ENCODE measurements at places on chromosomes 3 and 15.
A peak's percentile ranks its signal among the peaks of the same experiment; 100 is the strongest.

GRCh38 chr3:113847247-113847646 lies 8.7 kb downstream of the GRAMD1C start:
- no peak for DNase-seq

GRCh38 chr3:197371591-197372046 lies 73.2 kb upstream of the DLG1 start:
- DNase-seq, result no peak

DNA sequence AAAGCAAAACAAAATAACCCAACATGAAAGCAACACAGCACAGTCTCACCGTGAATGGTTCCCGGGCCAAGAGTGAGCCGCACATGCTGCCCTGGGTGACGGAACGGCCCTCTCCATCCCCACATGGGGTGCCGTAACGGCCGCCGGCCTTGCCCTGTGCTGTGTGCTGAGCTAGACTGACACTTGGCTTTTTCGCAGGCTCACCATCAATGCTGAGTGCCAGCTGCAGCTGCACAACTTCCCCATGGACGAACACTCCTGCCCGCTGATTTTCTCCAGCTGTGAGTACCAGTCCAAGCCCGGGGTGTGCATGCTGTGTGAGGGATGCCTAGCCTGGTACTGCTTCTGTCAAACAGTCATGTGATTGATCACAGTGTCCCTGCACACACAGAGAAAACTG lies 357.6 kb downstream of the GABRG3 start:
- no peak for DNase-seq

GRCh38 chr3:67325231-67325630 lies 327.1 kb downstream of the KBTBD8 start:
- no peak for DNase-seq

- no peak for DNase-seq
Observed at GRCh38 chr3:71026634-71027578, 556.6 kb downstream of the FOXP1 start.

DNA sequence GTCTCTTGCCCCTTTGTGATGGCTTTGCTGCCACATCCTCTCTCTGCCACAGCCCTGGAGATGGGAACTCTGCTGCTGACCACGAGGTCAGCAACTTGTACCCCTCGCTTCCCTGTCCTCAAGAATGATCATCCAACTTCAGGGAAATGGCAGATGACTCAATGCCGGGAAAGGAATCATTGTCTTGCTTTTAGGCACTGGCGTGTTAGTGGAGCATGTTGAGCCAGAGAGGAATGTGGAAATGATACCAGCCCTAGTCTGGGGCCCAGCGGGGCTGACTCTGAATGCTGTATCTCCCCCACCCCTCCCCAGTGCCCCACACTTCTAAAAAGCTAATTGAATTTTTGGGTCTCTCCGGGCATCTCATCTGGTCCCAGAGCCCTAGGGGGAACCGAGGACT lies 184.9 kb upstream of the BHLHE40 start:
- DNase-seq, result no peak

- DNase-seq, result no peak
Observed at GRCh38 chr3:118859950-118860349, 174.7 kb downstream of the IGSF11 start.

DNA sequence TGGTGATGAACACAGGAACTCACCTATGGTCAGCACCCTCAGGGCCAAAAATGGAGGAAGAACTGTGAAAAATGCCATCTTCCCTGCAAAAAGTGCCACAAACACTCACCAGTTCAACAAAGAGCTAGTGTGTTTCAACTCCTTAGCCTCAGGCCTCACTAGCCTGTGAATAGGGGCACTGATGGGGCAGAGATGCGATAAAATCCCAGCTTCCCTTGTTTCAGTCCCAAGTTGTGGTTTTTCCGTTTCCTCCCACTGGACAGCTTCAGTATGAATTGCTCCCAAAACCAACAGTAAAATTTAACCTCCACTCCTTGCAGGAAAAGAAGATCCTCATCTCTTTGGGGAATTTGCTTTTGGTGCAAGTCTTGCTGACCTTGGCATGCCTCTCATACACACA lies 117.4 kb upstream of the ADAMTS9 start:
- no peak for DNase-seq

DNA sequence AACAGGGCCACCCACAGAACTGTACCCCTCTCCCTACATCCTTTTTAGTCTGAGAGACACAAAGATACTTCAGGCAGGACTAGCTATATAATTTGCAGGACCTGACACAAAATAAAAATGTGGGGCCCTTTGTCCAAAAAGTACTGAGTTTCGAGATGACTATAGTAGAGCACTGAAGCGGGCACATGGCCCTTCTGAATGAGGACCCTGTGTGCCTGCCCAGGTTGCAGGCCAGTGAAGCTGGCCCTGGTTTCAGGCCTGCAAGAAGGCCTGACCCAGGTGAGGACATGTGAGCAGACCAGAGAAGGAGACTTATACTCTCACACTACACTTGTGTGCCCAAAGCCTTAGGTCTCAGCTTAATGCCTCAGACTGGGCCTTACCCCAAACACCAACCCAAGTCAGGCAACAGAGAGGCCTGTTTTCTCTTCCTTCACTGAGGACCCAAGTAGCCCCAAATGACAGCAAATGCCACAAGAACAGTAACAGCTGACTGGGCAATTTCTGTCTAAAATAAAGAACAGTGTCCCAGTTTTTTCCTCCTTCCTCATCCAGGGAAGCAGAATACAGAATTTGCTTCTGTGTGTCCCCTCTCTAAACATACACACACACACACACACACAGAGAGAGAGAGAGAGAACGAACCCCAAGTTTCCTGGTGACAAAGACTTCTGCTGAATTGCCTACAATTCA lies 100.9 kb upstream of the ARHGEF3 start:
- DNase-seq, result no peak

DNA sequence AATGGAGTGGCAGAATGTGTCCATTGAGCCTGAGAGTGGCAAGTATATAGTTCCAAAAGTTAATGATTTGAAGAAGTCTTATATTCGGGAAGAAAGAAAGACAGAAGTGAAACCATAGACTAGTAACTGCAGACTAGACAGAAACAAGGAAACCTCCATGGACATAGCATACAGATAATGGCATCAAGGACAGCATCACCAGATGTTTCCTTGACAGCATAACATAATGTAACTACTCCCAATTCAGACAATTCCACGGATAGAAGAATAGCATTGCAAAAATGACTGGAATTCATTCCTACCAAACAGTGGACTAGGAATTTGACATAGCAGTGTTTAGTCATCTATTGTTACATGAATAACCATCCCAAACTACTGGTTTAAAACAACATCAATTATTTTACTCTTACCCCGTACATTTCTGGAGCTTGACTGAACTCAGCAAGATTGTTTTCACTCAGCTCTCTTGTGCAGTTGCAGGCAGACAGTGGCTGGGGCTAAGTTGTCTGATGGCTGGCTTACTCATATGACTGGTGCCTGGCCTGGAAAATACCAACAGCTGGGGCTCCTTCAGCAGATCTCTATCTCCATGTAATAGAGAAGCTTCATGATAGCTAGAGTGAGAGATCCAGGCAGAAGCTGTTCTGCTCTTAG lies 109.7 kb upstream of the GADL1 start:
- DNase-seq, result no peak

- no peak for DNase-seq
Observed at GRCh38 chr3:134928819-134929218, 133.8 kb downstream of the EPHB1 start.

DNA sequence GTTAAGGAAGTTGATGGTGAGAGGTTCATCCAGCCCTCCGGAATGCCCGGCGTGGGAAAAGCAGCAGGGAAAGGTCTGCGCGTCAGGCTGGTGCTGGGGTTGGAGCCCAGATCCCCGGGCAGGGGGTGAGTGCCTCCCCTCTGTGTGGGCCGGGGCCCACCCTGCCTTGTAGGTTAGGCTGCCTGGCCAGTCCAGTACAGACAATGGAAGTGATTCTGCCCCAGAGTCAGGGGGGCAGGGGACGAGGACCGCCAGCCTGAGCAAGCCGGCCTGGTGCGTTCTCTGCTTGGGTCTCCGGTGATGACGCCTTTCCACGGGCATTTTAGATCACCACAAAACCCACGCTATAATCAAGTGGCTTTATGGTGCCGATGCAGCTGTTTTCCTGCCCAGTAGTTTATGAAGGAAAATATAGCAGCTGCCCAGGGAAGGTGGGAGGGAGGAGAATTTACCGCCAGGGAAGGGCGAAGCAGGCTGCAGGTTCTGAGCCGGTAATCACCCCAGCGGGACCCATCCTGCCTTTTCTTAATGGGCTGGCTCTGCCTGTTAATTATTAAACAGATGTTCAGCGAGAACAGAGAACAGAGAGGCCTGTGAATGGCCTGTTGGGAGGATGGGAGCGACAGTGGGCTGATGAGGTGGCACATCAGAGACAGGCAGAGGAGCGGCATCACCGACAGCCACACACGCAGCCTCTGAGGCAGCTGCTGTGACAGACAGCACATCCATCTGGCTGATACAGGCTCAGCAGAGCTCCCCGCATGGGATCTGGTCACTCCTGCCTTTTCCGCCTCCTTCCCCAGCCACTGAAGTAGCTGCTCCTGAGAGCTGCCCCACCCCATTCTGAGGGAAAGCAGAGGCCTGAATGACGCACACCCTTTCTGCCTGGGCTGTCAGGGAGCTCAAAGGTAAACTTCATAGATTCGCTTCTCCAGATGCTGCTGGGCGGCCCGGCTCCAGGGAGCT lies 35.2 kb downstream of the BDH1 start:
- no peak for DNase-seq

DNA sequence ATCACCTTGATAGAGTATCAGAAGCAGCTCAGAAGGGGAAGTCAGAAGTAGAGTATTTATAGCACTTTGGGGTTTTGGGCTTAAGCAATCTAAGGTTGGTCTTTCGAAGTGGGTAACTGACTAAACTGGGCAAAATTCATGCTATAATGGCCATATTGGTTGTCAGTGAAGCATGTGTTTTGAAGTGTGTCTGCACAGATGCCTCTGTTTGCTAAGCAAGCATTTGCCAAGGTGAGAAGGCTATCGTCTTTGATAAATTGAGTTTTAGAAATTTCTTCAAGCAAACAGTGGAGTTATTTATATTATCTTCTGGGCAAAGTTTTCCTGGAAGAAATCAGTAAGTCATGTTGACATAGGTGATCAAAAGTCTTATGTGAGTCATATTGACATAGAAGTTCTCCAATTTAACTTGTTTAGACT lies 412.8 kb upstream of the TGFBR2 start:
- no peak for DNase-seq

DNA sequence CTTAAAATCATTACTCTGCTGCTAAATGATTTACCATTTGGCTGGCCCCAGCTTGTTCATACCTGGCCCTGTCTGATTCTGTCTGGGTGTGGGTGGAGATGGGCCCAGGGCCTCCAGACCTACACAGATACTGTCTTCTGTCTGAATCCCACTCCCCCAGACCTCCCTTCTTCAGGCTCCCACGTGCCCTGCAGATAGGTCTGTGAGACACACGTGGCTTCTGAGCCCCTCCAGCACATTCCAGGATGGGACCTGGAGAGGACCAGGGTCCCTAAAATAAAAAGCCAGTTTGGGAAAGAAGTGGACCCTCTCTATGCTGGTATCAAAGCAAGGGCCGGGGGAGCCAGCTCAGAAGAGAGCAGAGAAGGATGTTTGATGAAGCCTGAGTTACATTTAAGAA lies 14.6 kb upstream of the CEMIP start:
- DNase-seq, result no peak

GRCh38 chr15:56824175-56824574 lies 90.9 kb upstream of the ZNF280D start:
- DNase-seq, result no peak

DNA sequence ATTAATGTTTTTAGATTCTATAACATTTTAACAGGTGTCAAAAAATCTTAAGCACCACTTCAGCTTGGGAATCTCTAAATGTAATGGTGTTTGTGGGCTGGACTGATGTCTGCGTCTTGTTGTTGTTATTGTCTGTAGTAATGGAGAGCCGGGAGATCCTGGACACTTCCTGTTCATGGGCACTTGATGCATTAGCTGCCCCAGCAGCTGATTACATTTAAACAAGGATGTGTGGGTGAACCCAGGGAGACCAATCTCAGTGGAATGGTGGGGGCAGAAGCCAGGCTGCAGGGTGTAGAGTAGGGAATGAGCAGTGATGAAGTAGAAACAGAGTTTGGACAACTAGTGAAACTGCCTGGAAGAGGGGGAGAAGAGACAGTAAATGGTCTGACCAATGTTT lies 7.8 kb downstream of the CCR5AS start:
- no peak for DNase-seq

DNA sequence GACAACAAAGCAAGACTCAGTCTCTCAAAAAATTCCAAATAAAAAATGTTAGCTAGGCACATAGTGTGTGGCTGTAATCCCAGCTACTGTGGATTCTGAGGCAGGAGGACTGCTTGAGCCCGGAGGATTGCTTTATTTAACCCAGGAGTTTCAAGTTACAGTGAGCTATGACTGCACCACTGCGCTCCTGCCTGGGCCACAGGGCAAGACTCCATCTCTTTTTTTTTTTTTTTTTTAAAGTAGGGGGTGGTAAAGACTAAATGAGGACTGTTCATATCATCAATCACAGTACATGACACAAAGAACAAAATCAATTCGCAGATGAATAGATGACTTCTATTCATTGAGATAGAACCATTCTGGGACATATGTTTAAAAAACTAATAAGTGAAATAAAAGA lies 48.1 kb downstream of the ACAP2 start:
- DNase-seq, result no peak

DNA sequence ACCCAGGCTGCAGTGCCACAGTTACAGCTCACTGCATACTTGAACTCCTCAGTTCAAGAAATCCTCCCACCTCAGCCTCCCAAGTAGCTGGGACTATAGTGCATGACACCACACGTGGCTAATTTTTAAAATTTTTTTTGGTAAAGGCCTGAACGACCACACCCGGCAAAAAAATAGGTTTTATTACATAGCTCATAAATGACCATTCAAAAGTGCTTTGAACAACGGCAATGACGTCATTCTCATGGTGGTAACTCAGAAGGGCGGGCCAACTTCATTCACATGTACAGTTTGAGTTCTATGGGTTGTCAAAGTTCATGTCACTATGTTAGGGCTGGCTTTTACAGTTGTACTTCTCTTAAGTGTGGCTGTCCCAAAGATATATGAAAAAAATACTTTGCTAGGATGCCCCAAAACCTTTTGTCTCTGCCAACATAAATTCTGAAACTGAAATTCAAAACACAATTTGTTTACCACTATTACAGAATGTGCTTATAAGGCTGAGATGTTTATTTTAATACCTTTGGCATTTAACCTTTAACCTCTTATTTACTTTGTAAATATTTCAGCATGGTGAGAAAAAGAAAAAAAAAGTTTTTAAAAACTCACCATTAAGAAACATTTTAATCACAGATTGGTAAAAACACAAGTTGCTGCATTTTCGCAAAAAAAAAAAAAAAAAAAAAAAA lies 6.2 kb downstream of the MYO1E start:
- no peak for DNase-seq

DNA sequence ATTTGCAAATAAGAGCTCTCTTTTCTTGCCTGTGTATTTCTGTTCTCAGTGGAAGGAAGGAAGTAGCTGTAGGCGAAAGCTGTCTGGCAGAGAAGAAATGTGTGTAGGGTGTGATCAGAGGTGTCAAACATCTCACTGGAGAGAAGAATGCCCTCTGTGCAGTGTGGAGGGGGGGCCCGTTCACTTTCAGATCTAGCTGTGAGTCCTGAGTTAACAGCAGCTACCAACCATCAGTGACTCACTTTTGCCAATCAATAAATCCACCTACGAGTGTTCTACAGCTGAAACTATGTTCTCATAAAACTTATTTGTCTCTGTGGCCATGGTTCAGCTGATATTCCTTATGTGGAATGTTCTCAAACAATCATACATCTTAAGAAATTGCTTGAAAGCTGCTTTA lies 103.7 kb downstream of the FRMD4B start:
- DNase-seq, result peak; percentile 3

GRCh38 chr15:80183306-80183705 lies 30.5 kb downstream of the FAH start:
- DNase-seq, result no peak

- DNase-seq, result no peak
Observed at GRCh38 chr15:67979281-67979680, 74.8 kb upstream of the PIAS1 start.
